ENCODE measurements at places on chromosomes 11 and 22.

GRCh38 chr11:119412072-119412471 is 10.9 kb downstream of the THY1 start:
- H3K27me3 ChIP-seq, result peaks cover 22% of the 10 kb centered on the region
- no peak overlapping the region for H3K27ac ChIP-seq
- no peak overlapping the region for H3K4me3 ChIP-seq
- no peaks in the 10 kb centered on the region for H3K36me3 ChIP-seq
- no peak for DNase-seq
- H3K4me1 ChIP-seq, result no peaks in the 10 kb centered on the region

GRCh38 chr11:66922551-66922950 is 35.6 kb downstream of the PC start:
- no peak overlapping the region for H3K4me3 ChIP-seq
- H3K27me3 ChIP-seq, result no peaks in the 10 kb centered on the region
- no peak overlapping the region for H3K27ac ChIP-seq
- no peaks in the 10 kb centered on the region for H3K4me1 ChIP-seq

GRCh38 chr11:46105134-46105628 is 16.1 kb downstream of the PHF21A start:
- no peaks in the 10 kb centered on the region for H3K36me3 ChIP-seq
- peaks cover 27% of the 10 kb centered on the region for H3K4me1 ChIP-seq
- no peak overlapping the region for H3K4me3 ChIP-seq
- H3K27ac ChIP-seq, result peak overlapping the region; percentile 36
- H3K27me3 ChIP-seq, result no peaks in the 10 kb centered on the region

- peaks cover 26% of the 10 kb centered on the region for H3K36me3 ChIP-seq
- H3K4me1 ChIP-seq, result peaks cover 70% of the 10 kb centered on the region
- peak overlapping the region; percentile 83 for H3K4me3 ChIP-seq
Observed at GRCh38 chr11:108237058-108237481, 14.2 kb downstream of the ATM start.

- H3K4me1 ChIP-seq, result no peaks in the 10 kb centered on the region
- H3K27me3 ChIP-seq, result peaks cover 26% of the 10 kb centered on the region
- DNase-seq, result no peak
- no peak overlapping the region for H3K27ac ChIP-seq
- no peaks in the 10 kb centered on the region for H3K36me3 ChIP-seq
Observed at GRCh38 chr22:26416670-26417276, 12.3 kb upstream of the ASPHD2 start.

DNA sequence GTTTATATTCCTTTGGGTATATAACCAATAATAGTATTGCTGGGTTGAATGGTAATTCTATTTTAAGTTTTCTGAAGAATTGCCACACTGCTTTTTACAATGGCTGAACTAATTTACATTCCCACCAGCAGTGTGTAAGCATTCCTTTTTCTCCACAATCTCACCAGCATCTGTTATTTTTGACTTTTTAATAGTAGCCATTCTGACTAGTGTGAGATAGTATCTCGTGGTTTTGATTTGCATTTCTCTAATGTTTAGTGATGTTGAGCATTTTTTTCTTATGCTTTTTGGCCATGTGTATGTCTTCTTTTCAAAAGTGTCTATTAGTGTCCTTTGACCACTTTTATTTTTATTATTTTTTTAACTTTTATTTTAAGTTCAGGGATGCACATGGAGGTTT is 275.3 kb downstream of the METTL15 start:
- DNase-seq, result no peak
- H3K36me3 ChIP-seq, result peaks cover 10% of the 10 kb centered on the region
- no peaks in the 10 kb centered on the region for H3K27me3 ChIP-seq
- no peak overlapping the region for H3K4me3 ChIP-seq
- no peak overlapping the region for H3K27ac ChIP-seq

DNA sequence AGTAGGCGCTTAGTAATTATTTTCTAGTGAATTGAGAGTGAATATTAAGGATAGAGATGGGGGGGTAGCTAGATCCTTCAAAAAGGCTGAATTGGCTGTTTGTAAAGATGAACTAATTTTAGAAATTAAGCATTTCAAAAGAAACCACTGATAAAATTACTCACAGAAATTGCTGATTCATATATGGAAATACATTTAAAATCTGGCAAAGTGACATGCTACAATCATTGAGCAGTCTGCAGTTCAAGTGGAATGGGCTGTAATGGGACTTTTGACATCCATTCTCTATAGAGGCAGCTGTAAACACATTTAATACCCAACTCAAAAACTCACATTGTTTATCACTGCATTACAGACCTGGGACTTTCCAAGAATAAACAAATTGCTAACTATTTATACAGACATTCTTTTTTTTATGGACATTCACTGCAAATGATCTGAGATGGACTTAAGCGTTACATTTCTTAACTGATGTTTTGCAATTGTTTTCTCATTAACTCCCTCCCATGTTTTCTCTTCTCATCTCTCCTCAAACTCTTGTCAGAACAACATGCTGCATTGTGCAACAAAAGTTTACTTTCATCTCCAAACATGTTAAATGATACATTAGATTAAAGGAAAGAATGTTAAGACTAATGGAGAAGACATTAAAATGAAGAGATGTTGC is 42.1 kb upstream of the MMP7 start:
- H3K4me3 ChIP-seq, result no peak overlapping the region
- no peak overlapping the region for H3K27ac ChIP-seq
- H3K36me3 ChIP-seq, result peaks cover 5% of the 10 kb centered on the region
- peaks cover 18% of the 10 kb centered on the region for H3K4me1 ChIP-seq

DNA sequence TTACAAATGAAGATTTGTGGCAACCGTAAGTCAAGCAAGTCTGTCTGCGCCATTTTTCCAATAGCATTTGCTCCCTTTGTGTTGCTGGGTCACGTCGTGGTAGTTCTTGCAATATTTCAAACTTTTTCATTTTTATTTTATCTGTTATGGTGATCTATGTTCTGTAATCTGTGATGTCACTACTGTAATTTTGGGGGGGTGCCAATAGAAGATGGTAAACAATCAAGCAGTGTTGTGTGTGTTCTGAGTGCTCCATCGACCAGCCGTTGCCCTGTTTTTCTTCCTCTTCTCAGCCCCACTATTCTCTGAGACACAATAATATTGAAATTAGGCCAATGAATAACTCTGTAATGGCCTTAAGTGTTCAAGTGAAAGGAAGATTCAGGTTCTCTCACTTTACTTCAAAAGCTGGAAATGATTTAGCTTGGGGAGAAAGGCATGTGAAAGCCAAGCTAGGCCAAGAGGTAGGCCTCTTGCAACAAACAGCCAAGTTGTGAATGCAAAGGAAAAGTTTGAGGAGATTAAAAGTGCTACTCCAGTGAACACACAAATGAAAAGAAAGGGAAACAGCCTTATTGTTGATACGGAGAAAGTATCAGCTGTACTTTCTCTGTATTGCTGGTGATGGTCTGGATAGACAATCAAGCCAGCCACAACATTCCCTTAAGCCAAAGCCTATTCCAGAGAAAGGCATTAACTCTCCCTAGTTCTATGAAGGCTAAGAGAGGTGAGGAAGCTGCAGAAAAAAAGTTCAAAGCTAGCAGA is 7.5 kb downstream of the ZC3H12C start:
- no peak overlapping the region for H3K4me3 ChIP-seq
- no peaks in the 10 kb centered on the region for H3K36me3 ChIP-seq
- no peak for DNase-seq
- H3K4me1 ChIP-seq, result no peaks in the 10 kb centered on the region
- H3K27ac ChIP-seq, result no peak overlapping the region

DNA sequence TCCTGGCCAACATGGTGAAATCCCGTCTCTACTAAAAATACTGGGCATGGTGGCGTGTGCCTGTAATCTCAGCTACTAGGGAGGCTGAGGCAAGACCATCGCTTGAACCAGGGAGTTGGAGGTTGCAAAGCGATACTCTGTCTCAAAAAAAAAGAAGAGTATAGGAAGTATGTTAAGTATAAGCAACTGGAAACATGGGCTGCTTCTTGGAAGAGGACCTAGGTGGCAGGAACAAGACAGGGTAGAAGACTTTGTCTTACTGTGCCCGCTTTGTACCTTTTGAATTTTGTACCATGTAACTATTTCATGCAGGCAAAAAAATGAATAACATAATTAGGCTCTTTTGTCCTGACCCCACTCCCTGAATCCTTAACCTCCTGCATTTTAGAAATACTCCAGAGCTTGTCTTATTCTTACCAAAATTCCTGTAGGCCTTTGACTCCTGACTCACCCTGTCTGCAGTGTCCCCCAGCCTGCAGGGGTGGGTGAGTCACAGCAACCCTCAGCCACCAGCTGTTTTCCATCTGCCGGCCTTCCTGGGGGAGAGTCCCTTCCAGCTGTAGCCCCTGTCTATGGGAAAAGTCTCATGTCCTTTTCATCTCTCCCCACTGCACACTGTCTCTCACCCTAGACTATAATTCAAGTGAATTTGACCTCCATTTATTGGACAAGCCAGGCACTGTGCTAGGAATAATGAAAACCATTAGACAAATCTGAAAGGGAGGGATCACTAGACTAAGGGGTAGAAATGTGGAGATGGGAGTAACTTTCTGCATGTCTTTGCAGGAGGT is 41.8 kb downstream of the TXN2 start:
- no peaks in the 10 kb centered on the region for H3K27me3 ChIP-seq
- no peak overlapping the region for H3K4me3 ChIP-seq
- DNase-seq, result no peak
- peaks cover 14% of the 10 kb centered on the region for H3K4me1 ChIP-seq

DNA sequence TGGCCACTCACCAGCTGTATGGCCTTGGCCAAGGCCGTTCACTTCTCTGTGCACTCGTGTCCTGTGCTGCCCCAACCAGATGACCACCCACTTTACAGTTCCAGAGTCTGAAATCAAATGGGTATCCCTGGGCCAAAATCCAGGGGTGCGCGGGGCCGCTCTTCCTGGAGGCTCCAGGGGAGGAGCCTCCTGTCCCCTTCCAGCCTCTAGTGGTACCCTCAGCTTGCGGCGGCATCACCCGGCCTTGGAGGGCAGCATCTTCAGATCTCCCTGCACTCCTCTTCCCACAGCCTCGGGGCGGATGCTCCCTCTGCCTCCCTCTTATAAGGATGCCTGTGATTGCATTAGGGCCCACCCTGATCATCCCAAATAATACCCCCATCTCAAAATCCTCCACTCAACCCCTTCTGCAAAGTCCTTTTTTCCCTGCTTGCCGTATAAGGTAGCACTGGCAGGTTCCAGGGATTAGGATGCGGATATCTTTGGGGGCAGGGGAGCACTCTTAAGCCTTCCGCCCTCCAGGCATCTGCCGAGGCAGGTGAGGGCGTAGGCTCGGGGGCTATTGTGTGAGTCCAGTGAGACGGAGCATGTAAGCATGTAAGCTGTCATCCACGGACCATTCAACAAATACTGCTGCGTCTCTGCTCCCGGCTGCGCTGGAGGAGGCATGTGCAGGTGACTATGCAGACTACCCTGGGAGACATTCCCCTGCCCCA is 24.4 kb upstream of the SHISAL1 start:
- H3K4me3 ChIP-seq, result no peak overlapping the region
- H3K27me3 ChIP-seq, result peaks cover 5% of the 10 kb centered on the region
- peaks cover under 1% of the 10 kb centered on the region for H3K4me1 ChIP-seq
- DNase-seq, result no peak
- H3K27ac ChIP-seq, result no peak overlapping the region

GRCh38 chr11:102005306-102005705 is 41.9 kb upstream of the CFAP300 start:
- no peak overlapping the region for H3K27ac ChIP-seq
- H3K27me3 ChIP-seq, result peaks cover 6% of the 10 kb centered on the region
- no peak for DNase-seq
- H3K4me1 ChIP-seq, result no peaks in the 10 kb centered on the region
- H3K4me3 ChIP-seq, result no peak overlapping the region

DNA sequence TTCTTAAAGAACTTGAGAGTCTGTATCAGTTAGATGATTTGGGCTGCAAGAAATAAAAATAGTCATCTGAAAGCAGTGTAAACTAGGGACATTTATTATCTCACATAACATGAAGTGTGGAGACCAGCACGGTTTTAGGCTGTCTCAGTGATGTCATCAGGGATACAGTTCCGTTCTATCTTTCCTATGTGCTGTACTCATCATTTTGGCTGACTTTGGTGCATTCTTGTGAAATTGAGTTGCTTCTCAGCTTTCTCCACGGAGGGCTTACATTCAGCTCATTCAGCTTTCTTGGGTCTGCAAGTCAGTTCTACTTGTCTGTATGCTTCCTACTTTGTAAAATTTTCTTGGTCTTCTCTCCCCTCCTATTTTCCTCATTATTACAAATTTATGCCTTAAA is 51.8 kb upstream of the LIN7C start:
- H3K4me3 ChIP-seq, result no peak overlapping the region
- no peak for DNase-seq
- no peak overlapping the region for H3K27ac ChIP-seq
- no peaks in the 10 kb centered on the region for H3K36me3 ChIP-seq

DNA sequence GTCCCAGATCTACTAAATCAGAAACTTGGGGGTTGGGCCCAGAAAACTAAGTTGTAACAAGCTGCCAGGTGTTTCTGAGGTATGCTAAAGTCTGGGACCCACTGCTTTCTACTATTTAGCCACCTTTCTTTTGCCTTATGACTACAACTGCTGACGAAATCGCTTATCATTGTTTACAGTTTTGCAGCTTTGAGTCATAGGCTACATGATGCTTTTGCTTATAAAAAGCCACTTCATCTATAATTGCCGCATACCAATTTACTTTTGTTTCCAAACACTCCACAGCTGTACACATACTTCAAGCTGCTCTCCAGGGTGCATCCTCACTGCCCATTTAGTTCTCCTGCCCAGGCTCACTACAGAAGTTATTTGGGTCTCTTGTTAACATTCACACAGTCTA is 144.7 kb downstream of the ENTHD1 start:
- H3K27me3 ChIP-seq, result peaks cover 9% of the 10 kb centered on the region
- H3K36me3 ChIP-seq, result no peaks in the 10 kb centered on the region
- H3K4me3 ChIP-seq, result no peak overlapping the region
- H3K4me1 ChIP-seq, result peaks cover 14% of the 10 kb centered on the region
- DNase-seq, result no peak

DNA sequence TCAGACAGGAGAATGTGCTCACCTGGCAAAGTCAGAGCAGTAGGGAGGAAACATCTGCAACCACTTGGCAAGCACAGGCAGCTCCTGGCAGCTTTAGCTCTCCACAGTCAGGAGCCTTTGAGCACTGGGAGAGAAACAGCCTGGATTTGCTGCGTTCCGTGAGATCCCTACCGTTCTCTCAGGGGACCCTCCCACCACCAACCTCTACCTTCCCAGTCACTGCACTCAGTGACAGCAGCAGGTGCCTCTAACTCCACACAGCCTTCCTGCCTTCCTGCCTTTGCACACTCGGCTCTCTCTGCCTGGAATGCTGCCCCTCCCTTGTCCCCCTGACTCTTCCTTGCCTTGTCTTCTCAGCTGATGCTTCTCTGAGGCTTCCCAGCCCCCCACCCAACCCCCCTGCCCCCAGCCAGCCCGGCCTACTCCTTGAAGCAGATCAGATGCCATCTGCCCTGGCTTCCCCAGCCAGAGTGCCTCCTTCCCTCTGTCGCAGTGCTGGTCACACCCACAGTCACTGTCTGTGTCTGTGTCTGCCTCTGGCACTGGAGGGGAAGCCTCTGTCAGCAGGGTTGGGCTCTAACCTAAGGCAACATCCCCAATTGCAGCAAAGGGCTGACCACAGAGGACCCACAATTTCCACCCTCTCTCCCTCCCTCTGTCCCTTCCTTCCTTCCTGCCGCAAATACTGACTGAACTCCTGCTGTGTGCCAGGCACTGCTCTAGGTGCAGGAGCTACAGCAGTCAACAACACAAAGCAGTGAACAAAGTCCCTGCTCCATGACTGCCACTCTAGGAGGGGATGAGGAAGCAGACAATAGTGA is 14.9 kb upstream of the TSKU start:
- H3K4me1 ChIP-seq, result peaks cover 12% of the 10 kb centered on the region
- no peak overlapping the region for H3K4me3 ChIP-seq

Data from natural killer cell treated with Interleukin-12 subunit alpha and Interleukin-12 subunit beta and Interleukin-15 and Interleukin-18, amount 100 ng/mL, for 72 hours (primary cell).